ENCODE measurements at places on chromosomes 7 and 10. TPM values are rescaled to one million over a fixed set of nuclear protein-coding genes. Genes with fewer than 3 reads are reported as not detected.

DNA sequence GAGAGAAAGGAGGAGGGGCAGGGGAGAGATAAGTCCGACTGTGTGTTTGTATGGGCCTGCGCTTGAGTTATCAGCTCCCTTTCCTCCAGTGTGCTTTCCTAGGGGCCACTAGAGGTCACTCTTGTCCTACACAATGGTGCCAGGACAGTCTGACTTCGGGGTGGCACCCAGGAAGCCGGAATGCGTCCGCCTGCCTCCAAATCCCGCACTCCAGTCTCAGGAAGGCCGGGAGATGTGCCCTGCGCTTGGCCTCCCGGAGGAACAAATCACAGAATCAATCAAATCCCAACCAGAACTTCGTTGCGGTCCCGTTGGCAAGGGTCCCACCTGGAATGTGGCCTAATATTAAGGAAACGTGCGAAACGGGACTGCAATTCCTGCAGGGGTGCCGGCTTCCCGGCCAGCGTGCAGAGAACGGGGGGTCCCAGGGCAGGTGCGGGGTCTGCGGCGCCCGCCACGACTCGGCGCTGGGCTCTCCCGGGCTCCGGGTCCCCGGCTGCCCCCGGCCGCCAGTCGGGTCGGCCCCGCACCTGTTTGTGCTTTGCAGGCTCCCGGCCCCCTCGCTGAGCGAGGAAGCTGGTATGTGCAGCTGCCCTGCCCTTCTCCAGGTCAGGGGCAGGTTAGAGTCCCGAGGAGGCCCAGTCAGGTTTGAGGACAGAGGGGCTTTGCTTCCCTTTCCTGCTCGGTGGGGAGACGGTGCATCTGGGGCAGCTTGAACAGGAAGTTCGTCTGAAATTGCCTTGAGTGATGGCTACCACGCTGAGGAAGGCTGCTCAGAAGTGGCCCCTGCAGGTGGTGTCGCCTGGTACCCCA is 21.0 kb upstream of the HPS1 start:
- DNase-seq, result peak; percentile 68

GRCh38 chr10:96264938-96265337 is 6.4 kb downstream of the BLNK start:
- no peak for DNase-seq

- DNase-seq, result no peak
Measured at GRCh38 chr7:16317406-16317805, 103.9 kb downstream of the CRPPA start.

DNA sequence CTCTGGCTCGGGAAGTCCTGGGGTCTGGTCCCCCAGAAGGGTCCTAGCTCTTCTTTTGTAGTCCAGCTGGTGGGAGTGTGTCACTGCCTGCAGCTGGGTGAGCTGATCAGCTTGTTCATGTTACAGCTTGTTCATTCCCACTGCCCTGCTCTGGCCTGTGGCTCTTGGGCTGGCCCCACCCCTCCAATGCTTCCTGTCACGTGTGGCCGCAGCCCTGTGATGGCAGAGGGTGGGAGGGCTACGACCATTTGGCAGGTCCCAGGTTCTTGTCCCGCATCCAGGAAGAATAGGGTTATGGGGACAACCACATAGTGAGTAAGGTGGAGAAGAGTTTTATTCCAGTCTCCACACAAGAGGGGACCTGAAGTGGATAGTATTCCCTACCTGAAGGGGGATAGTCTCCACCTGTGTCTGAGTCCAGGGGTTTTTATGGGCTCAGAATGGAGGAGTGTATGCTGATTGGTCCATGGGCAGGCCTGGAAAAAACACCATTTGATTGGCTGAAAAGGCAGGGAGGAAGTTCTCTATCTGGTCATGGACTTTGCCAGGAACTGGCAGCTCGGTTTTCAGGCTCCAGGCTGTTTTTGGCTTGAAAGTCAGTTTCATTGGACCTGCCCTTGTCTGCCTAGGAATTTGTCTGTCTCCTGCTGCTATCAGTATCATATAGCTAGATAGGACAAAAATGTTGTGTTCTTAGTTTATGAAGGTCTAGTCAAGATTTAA is 13.1 kb downstream of the SDHAF3 start:
- DNase-seq, result no peak

DNA sequence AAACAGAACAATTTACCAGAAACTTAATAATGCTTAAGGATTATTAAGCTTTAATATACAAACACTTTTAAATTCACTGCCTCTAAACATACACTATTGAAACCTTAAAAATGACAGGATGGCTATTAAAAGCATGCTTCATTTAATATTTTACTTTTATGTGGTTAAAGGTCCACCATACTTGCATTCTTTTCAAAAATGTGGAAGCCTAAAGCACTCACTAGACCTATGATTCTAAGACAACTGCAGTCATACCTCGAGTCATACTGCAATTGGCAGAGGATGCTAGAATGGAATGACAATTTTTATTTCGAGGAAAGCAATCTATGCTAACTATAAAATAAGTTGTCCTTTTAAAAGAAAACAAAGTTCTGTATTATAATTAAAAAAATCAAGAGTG is 85.3 kb downstream of the PIP4K2A start:
- no peak for DNase-seq

GRCh38 chr7:81487516-81487915 is 282.3 kb downstream of the HGF start:
- DNase-seq, result no peak

DNA sequence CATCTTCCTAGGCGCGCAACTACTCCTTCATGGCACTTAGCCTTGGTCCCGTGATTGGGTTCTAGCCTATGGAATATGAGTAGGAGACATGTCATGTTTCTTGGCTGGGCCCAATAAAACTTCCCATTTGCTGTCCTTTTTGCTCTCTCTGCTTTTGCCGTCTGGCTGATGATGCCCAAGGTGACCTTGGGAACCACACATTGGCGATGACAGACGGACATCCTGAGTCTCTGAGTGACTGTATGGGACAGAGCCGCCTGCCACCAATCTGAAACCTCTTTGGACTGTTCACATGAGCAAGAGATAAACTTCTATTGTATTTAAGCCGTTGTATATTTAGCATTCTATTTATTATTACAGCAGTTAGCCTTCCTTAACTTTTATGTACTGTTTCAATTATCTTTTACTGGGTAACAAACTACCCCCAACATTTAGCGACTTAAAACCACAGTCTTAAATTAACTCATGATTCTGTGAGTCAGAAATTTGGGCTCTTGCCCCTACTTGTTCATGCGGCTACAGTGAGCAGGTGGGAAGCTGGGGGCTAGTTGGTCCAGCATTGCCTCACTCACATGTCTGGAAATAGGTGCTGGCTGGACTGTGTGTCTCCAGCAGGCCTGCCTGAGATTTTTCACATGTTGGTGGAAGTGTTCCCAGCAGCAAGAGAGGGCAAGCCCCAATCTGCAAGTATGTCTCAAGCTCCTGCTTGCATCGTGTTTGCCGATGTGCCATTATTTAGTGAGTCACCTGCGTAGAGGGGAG is 71.7 kb downstream of the NOD1 start:
- DNase-seq, result no peak

- no peak for DNase-seq
Measured at GRCh38 chr10:122239578-122240257, 31.4 kb upstream of the BTBD16 start.

- DNase-seq, result no peak
Measured at GRCh38 chr10:35185260-35186034, 58.8 kb downstream of the CREM start.

DNA sequence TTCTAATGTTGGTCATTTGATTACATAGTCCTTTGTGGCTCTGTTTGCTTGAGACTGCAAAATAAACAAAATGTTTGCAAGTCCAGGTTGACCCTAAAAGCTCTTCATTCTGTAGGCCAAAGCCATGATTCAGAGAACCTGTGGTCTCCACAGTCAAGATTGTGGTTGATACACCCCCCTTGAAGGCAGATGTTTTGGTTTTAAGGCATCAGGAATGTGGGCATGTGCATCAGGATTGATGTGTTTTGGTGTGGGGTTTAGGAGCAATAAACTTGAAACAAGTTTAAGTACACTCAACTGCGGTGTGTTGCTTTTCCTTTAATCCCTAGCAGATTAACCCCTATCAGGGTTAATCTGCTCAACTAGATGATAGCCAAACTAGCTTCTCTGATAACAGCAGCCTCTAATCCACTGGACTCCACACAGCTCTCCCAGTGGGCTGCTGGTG is 379.1 kb upstream of the GALNT17 start:
- DNase-seq, result no peak

DNA sequence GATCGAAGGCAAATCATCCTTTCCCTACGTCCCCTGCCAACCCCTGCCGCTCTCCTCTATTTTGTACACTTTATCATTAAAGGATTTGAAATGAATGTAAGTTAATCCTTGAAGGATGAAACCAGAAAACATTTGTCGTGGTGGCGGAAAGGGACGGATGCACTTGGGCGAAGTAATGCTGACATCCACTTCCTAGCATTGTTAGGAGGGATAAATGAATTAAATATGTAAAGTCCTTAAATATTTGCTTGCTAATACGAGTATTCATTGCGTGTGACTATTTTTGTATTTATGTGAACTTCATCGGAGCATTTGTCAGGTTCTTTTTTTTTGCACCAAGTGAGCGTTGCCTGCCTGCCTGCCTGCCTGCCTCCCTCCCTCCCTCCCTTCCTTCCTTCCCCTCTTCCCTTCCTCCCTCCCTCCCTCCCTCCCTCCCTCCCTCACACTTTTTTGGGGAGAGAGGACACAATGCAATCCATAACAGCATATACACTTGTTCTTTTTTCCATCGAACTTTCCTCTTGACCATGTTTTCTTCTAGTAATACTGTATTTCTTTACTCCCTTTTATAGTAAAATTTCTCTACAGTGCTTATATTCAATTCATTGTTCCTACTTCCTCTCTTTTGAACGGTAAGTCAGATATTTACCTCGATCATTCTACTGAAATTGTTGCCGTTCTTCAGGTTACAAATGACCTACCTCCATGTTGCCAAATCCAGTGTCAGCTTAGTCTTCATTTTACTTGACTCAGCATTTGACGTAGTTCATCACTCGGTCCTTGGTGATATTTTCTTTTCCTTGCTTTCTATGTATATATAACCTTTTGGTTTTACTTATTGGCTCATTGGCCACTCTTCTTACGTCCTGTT is 831 bp downstream of the CCDC7 start:
- DNase-seq, result peak; percentile 30

DNA sequence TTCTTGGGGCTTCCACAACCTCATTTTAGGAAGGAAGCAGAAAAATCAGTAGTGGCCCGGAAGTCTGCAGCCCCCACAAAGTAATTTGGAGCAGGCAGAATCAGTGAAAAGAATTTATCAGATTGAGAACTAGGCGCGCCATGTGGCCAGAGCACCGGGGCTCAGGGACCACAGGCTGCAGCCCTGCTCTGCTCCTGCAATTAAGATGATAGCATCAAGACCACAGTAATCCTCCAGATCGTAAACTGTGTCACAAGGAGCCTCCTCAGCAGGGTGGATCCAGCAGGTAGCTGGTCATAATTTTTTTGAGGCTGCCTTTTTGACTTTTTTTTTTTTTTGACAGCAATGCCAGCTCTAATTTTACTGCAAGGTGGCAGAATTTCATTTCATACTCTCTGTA is 209.0 kb upstream of the ZMIZ1 start:
- no peak for DNase-seq

GRCh38 chr7:42103020-42103419 is 134.0 kb downstream of the GLI3 start:
- no peak for DNase-seq

Gene SSC4D
- 2.6 TPM for total RNA-seq

Gene LFNG
- 1.1 TPM for total RNA-seq

Gene IDI2
- not detected for total RNA-seq

Gene HECW1
- 0.31 TPM for total RNA-seq

Gene PCLO
- total RNA-seq, result 0.60 TPM

Gene CDK13
- 87.5 TPM for total RNA-seq

Gene CYP2C19
- not detected for total RNA-seq

Gene HABP2
- total RNA-seq, result 0.07 TPM
